ENCODE measurements at places on chromosomes 2 and 18.

DNA sequence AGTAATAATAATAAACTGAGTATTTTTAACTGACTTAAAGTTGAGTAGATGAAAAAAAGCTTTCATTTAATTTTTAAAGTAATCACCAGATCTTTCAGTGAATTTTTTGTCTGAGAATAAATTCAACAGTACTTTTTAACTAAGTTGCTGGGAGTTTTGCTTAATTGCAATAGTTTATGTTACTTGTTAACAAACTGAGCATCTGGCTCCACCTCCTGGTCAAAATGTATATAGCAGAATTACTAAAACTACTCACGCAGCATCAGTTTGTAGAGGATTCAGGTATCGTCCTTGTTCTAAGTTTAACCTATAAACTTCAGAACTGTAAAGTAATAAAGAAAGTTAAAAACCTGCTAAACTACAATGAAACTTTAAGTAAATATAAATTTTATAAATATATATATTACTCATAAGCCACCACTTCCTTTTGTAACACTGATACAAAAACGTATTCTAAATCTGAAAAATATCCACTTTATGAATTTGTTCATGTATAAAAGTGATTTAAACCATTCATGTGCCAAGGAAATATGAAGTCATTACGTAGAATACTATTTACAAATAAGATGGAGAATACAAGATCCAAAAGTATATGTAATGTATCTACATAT lies 21.3 kb downstream of the NOL10 start:
- no peak for DNase-seq

DNA sequence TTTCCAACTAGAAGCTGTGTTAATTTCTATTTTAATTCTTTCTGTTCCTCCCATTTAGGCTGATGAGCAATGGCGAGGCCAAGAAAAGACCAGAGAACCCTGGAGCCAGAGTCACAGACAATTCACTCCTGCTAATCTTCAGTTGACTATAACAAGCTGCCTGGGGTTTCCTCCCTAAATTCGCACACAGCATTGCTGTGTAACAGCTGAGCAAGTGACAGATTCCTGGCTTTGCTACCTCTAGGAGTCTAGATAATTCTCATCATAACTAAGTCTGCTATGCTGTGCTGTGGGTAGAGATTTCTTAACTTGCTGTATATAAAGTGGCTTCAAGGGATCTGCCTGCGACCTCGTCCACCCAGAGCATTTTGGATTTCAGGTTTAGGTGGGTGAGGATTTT lies 131.3 kb upstream of the REV1 start:
- DNase-seq = no peak

GRCh38 chr2:25532521-25532920 lies 140.9 kb downstream of the DTNB start:
- DNase-seq = no peak

- DNase-seq = no peak
Observed at GRCh38 chr18:57002627-57003026, 144.3 kb upstream of the BOD1L2 start.

GRCh38 chr18:31206787-31207381 lies 44.2 kb upstream of the DSC1 start:
- no peak for DNase-seq

GRCh38 chr2:84906108-84906899 lies 848 bp downstream of the TMSB10 start:
- peak; percentile 53 for DNase-seq

GRCh38 chr18:7617738-7618422 lies 50.8 kb downstream of the PTPRM start:
- DNase-seq = no peak

- DNase-seq = no peak
Observed at GRCh38 chr18:11866329-11866728, 15.1 kb downstream of the CHMP1B start.

GRCh38 chr2:47016172-47016913 lies 100.7 kb upstream of the MCFD2 start:
- no peak for DNase-seq

DNA sequence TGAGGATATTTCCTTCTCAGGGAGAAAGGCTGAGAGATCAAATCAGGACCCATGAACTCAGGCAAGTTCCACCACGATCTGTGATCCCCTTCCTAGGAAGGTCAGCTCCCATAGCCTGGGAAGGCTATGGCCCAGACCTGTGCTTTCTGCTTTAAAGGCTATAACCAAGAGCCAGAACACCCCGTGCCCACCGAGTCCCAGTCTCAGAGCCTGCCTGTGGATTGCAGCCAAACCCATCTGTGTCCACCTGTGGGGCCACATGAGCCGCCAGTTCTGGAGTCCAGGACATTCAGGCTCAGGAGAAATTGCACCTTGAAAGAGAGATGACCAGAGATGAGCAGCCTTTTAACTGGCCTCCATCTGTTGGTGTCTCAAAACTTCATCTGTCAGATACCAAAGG lies 46.9 kb downstream of the MAL start:
- no peak for DNase-seq

Measured in stimulated activated CD4-positive, alpha-beta T cell treated with anti-CD3 and anti-CD28 coated beads, Interleukin-1b, Interleukin-23, amount 100 ng/mL, for 4 hours (primary cell).